ENCODE measurements at places on chromosomes 2 and 18.
A peak's percentile ranks its signal among the peaks of the same experiment; 100 is the strongest.

- DNase-seq: no peak
Observed at GRCh38 chr2:14991723-14992122, 359.2 kb downstream of the LRATD1 start.

GRCh38 chr18:36309436-36310391, 12.2 kb downstream of the FHOD3 start:
- no peak for DNase-seq

- no peak for DNase-seq
Observed at GRCh38 chr2:239129147-239129920, 271.5 kb downstream of the HDAC4 start.

GRCh38 chr2:171235262-171235881, 74.7 kb upstream of the TLK1 start:
- no peak for DNase-seq

- peak; percentile 4 for DNase-seq
Observed at GRCh38 chr2:111100765-111101162, 19.9 kb upstream of the BCL2L11 start.

DNA sequence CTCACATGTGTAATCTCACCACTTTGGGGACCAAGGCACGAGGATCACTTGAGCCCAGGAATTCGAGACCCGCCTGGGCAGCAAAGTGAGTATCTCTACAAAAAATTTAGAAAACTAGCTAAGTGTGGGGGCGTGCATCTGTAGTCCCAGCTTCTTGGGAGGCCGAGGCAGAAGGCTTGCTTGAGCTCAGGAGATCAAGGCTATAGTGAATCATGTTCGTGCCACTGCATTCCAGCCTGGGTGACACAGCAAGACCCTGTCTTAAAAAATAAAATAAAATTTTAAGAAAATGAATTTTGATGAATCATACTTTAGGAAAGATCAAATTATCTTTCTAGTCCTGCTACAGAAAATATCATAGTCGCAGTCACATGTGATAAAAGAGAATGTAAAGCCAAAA, 46.9 kb downstream of the CABYR start:
- no peak for DNase-seq

DNA sequence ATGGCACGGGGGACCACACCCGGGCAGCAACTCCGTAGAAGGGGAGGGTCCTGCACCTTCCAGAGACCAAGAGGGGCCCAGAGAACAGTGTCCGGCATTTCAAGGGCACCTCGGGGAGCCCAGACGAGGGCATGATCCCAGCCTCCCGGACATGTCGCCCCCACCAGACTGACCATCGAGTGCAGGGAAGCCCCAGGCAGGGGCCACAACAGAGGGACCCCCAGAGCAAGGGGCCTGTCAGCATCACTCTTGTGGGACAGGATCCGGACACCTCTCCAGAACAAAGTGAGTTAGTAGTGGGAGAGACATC, 50.4 kb upstream of the CTDP1 start:
- no peak for DNase-seq
